ENCODE measurements at places on chromosomes 7 and 10. TPM values are rescaled to one million over a fixed set of nuclear protein-coding genes. Genes with fewer than 3 reads are reported as not detected.

Gene CHN2
- total RNA-seq: 0.38 TPM

Gene ST8SIA6
- total RNA-seq: 0.12 TPM

Gene NPSR1
- not detected for total RNA-seq

Gene GNGT1
- total RNA-seq: not detected

Gene IGFBP3
- 118 TPM for total RNA-seq

Gene EBF3
- 0.10 TPM for total RNA-seq

Gene FAM25G
- 1.5 TPM for total RNA-seq

Gene PNLIP
- not detected for total RNA-seq

Gene RHBDD2
- 91.7 TPM for total RNA-seq

Gene MXI1
- total RNA-seq: 3.8 TPM

Gene SNCG
- total RNA-seq: 12.3 TPM

Gene TLL2
- 0.12 TPM for total RNA-seq

Gene NAT16
- 0.12 TPM for total RNA-seq

Gene FAM180A
- total RNA-seq: 0.06 TPM

Gene SCIN
- total RNA-seq: 0.36 TPM

Gene GJC3
- total RNA-seq: not detected

Gene CYP17A1
- not detected for total RNA-seq

Gene ALOX5
- total RNA-seq: 0.29 TPM

Gene SPDYE11
- total RNA-seq: not detected

Gene NPY
- not detected for total RNA-seq

Gene EBLN1
- total RNA-seq: not detected

Gene SEMA3E
- 1.7 TPM for total RNA-seq

Gene TNS3
- total RNA-seq: 86.6 TPM
